ENCODE measurements at places on chromosomes 2 and 18.
A peak's percentile ranks its signal among the peaks of the same experiment; 100 is the strongest.

DNA sequence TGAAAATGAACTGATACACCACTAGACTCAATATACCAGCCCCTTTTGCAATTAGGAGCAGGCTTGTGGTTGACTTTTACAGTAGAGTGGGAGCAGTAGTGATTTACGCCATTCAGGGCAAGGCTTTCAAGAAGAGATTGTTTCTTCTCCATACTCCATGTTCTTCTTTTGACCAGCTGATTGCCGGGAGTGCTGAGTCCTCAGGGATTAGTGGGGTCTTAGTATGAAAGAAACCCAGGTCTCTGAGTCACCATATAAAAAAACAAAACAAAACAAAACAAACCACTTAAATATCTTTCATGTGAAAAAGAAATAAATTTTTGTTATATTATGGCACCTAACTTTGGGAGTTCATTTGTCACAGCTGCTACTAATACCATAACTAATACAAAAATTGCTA is 465.6 kb upstream of the TRIB2 start:
- DNase-seq = no peak

DNA sequence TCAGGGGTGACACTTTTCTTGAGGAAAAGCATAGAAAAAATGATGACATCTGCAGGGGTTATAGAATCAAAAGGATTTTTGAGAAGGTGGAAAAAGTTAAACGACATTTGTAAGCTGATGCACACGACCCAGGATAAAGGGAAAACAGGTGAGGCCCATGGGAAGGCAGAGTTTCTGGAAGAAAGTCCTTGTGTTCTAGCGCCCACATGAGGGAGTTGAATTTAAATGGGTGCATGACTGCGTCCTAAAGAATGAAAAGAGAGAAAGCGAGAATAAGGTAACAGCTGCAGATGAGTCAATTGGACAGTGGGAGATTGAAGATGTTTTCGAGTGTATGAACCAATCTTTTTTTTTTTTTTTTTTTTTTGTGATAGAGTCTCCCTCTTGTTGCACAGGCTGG is 158.1 kb downstream of the GALR1 start:
- no peak for DNase-seq

GRCh38 chr2:163637871-163638270 is 97.9 kb downstream of the FIGN start:
- DNase-seq = no peak

DNA sequence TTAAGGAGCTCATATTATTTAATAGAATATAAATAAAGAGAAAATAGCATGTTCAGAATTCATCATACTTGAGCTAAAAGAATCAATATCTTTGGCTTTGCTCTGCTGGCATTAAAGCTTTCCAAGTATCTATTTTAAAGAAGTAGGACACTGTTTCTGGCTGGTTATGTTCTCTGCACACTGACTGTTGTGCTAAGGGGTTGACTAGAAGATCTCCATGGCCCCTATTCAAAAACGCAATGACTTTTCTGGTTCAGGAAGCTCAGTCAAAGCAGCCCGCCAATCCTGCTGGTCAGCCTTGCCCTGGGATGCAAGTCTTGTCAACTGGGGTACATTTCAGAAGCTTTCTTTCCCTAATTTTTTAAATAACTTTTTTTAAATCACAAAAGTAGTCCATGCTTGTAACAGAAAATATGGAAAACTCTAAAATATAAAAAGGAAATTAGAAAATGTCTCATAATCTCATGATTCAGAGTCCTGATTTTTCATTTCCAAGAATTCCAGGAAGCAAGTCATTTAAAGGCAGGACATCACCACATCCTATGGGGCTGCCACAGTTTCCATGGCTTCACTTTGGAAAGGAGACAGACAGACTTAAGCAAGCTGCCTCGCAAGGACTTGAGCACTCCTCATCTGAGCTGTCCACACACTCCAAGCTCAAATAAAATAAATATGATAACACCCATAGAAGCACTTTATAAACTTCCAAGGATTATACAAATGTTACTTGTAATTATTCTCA is 195.1 kb downstream of the TXNL1 start:
- no peak for DNase-seq

DNA sequence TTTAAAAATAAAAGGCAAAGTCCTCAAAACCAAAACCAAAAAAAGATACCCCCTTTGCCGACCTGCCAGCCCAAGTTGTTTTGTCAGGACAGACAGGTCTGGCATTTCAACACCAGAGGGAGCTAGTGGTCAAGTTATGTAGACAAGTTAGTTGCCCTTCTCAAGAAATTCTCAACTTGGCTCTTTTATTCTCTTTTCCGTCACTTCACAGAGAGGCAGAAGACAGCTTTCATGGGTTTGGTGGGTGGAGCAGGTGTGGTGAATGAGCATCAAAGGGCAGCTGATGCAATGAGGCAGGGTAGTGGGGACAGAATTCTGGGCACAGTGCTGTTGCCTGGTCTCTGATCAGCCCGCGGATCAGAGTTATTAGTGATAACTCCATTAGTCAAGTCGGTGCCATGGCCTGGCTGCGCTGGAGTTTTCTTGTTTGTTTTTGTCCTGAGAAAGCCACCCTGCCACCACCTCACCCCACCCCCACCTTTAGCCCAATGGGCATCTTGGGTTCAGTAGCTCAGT is 303.7 kb upstream of the EPAS1 start:
- no peak for DNase-seq

DNA sequence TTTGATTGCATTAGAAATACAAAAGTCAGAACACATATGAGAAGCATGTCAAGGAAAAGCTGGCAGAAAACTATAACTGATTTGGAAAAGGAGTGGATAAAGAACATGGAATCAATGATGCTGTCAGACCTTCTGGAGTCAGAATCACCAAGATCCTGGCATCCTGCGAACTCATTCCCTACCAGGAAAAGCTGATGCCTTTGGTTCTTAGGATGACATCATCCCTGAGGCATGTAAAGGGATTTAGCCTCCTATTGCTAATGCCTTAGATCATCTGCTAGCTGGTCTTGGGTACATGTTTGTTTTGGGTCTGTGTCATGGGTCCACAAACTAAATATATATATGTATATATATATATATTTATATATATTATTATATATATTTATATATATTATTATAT is 680.7 kb downstream of the EPHA4 start:
- DNase-seq = peak; percentile 62

DNA sequence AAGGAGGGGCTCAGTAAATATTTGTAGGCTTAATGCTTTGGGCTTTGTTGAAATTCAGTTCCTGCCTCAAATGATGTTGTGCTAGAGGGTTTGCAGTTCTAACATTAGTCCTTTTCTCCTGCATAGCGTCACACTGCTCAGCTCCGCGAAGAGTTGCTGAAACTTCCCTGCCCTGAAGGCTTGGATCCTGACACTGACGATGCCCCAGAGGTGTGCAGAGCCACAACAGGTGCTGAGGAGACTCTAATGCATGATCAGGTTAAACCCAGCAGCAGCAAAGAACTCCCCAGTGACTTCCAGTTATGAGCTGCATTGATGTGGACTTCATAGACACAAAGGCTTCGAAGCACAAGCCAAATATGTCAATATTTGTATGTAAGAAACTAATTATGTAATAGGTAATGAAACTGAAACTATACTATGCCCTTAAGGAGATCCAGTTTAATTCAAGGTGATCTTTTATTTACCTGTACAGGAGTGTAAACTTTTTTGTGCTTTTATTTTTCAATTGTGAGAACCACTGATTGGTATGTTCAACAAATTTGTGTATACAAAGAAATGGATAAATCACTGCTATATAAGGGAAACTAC is 10.2 kb upstream of the TTC27 start:
- no peak for DNase-seq

DNA sequence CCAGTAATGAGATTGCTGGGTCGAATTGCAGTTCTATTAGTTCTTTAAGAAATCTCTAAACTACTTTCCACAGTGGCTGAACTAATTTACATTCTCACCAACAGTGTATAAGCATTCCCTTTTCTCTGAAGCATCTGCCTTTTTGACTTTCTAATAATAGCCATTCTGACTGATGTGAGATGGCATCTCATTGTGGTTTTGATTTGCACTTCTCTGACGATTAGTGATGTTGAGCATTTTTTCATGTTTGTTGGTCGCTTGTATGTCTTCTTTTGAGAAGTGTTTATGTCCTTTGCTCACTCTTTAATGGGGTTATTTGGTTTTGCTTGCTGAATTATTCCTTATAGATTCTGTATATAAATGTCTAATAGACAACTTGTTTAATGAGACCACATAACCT is 69.6 kb upstream of the UGP2 start:
- no peak for DNase-seq

GRCh38 chr2:216245391-216245975 is 126.8 kb downstream of the MARCHF4 start:
- no peak for DNase-seq

- no peak for DNase-seq
Observed at GRCh38 chr2:65918760-65919187, 486.4 kb upstream of the SPRED2 start.

DNA sequence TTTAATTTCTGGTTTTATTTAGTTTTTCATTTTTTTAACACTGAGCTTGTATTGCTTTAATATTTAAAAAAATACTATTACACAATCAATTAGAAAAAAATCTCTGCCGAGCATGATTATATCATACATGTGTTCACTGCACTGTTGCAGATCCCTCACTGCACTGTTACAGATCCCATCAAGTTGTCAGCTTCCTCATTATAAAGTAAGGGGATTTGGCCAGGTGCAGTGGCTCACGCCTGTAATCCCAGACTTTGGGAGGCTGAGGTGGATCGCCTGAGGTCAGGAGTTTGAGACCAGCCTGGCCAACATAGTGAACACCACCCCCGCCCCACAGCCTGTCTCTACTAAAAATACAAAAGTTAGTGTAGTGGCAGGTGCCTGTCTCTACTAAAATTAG is 33.0 kb upstream of the METTL21A start:
- no peak for DNase-seq

- DNase-seq = peak; percentile 19
Observed at GRCh38 chr2:212968284-212969081, 182.9 kb downstream of the IKZF2 start.

GRCh38 chr2:143499061-143499460 is 369.8 kb downstream of the ARHGAP15 start:
- DNase-seq = no peak

GRCh38 chr2:69790601-69790959 is 38.9 kb upstream of the GMCL1 start:
- no peak for DNase-seq

- no peak for DNase-seq
Observed at GRCh38 chr2:185128996-185129395, 530.7 kb downstream of the ZNF804A start.

GRCh38 chr2:216082805-216083204 is 1.1 kb downstream of the TMEM169 start:
- no peak for DNase-seq

DNA sequence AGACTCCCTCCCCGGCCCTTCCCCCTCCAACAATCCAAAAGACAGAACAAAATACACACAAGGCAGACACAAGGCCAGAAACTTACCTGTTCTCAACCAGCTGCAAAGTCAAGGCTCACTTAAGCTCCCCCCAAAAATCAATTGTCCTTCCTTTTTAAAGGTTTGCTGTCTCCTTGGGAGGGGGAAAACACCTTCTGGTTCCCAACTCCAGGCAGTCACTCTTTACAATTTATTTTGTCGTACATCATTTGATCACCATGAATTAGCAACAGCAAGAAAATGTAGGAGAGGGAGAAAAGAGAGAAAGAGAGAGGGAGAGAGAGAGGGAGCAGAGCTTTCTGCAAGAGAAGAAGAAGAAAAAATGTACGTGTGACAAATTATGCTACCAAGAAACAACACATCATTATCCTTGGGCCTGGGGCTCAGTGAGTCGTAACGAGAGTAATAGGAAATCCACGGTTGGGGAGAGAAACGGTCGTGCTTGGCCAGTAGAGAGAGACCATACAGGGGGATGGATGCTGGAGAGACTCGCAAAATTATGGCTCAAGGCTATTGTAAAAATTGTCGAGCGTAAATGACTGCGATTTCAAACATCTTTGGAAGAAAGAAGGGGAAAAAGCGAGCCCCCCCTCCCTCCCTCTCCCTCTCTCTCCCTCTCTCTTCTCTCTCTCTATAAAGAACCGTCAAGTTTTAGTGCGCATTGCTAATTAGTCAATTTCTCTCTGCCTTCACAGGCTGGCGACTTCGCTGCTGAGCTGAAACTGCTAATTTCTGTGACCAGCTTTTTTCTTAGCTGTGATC is at the start of gene KLHL14:
TSS of gene KLHL14 (minus strand) at position 443 of the 801 bp plus-strand sequence. CDS start 2,432 bp downstream, outside the sequence.
- DNase-seq = peak; percentile 52

DNA sequence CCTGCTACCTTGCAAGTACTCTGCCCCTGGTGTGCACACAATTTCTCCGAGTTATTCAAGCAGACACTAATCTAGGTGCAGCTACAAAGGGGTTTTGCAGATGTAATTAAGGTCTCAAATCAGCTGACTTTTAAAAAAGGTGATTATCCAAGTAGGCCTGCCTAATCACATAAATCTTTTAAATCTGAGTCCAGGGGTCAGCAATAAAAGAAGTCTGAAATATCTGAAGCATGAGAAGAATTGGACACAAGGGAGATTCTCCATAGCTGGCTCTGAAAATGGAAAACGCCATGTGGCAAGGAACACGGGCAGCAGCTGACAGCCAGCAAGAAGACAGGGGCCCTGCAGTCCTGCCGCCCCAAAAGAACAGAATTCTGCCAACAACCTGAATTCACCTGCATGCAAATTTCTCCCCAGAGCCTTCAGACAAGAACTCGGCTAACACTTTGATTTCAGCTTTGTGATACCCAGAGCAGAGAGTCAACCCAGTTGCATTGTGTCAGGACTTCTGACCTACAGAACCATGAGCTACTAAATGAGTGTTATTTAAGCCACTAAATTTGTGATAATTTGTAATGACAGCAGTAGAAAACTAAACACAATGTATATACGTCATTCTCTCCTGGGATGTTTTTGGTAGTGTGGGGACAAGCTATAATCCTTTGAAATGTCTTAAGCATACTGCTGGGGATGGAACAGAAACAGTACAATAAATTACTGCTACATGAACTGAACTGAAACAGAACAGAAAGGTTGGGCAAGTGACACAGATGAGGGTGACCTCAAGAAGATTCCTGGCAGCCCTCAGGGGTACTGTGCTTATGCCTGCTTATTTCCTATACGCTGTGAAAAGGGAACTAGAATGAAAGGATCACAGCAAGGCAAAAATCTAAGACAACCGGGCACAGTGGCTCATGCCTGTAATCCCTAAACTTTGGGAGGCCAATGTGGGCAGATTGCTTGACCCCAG is 3.2 kb downstream of the INO80C start:
- DNase-seq = no peak

- no peak for DNase-seq
Observed at GRCh38 chr2:42907835-42908234, 115.5 kb upstream of the HAAO start.

DNA sequence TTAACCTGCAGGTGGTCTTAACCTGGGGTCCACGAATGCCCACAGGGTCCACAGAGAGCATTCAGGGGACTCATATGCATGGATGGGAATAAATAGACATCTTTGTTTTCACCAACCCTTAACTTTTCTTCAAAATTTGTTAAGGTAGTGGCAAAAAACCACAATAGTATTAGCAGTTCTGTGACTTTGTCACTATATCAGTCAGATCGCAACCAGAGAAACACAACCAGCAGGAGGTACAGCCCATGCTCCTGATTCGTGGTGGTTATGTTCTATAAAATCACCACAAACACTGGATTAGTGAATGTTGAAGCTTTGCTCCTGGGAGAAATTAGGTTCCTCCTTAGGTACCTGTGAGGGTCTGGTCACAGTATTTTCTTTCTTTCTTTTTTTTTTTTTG is 31.6 kb downstream of the B3GNT7 start:
- no peak for DNase-seq

- no peak for DNase-seq
Observed at GRCh38 chr2:42959234-42960001, 167.0 kb upstream of the HAAO start.

GRCh38 chr2:36695746-36696415 is 626 bp upstream of the VIT start:
- DNase-seq = no peak

GRCh38 chr18:40566510-40566844 is 1388.6 kb upstream of the PIK3C3 start:
- no peak for DNase-seq

GRCh38 chr2:8882094-8882493 is 44.7 kb upstream of the KIDINS220 start:
- no peak for DNase-seq
